COLO829 (cell line): ENCODE measurements at places on chromosomes 3 and 15.
A peak's percentile ranks its signal among the peaks of the same experiment; 100 is the strongest.

DNA sequence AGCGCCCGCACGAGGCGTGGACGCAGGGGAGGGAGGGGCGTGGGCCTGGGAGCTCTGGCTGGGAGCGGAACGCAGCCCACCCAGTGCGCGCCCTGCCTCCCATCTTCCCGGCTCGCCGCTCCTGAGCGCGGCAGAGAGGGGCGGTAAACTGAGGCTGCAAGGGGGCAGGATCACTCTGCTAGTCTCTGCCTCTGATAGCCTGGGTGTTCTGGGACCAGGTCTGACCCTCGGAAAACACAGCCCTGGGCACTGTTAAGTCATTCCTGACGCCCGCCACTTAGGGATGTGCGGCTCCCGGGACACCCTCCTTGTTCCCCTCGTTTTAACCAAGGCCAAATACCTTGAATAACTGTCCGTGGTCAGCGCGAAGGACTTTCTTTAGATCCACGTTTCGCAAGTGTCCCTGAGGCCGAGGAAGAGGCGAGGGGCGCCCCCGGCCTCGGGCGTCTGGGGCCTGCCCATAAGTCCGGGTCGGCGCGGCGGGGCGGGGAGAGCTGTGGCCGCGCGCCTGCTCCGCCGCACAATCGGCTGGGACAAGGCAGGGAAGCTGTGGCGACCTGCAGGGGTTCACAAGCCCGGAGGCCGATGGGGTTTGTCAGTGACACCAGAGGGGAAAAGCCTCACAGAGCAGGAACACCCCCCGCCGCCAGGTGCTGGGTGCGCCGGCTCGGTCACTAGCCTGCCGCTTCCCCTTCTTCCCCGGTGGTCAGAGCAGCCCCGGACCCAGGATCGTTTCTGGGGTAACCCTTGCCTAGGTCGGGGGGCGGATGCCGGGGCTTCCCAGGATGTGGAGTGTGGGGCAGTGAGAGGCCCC, 1.5 kb downstream of the ITPKA start:
- DNase-seq, result no peak

DNA sequence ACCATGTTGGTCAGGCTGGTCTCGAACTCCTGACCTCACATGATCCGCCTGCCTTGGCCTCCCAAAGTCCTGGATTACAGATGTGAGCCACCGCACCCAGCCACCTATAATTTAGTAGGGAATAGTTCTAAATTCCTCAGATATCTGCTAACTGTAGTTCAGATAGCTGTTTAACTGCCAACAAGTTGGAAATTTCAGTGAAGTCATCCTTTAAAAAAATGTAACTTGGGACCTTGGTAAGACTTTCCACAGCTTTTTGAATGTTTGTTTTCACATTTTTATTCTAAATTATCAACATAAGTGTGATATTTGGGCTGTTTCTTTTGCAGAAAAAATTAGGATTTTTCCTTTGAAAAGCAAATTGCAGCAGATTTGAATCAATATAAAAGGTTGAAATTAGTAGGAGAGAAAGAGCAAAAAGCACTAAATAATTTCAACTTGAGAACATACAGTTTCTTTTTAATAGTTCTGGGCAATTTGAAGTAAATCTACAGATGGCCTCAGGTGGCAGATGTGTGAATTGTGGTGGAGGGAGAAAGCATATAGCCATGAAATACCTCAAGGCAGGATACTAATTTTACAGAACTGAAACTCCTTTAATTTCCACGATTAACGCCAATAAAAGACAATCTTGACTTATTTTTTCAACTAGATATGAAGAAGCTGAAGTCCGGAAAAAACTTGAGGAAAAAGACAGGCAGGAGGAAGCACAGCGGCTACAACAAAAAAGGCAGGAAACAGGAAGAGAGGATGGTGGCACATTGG, 34.3 kb downstream of the USP8 start:
- DNase-seq, result no peak

DNA sequence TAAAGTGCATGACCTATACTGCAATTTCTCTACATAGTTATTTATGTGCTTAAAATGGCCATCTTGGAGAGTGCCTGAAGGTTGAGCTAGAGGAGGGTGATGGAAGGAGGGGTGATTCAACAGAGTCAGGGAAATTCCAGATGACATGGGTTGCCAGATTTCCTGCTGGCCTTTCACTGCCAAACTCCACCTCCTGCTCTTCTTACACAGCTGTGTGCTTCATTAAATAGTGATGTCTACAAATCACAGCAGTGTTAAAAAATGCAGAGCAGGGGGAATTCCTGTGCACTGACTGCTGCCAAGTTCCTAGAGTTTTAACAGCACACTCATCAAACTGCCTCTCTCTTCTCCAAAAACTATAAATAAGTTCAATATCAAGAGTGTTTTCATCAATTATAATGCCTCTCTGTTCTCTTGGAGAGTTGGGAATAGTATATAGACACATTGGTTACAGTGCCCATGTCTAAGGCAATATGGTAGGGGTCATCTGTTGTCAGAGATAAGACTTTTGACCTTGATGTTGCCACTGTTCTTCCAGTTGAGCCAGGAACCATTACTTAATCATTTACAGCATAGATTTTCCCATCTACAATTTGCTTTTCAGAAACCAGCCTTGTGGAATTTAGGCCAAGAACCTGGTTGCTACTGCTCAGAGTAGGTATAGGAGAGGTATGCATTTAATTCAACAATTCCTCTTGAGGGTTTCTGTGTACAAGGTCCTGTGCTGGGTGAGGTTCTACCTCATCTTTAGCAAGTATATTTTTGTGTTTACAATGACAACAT, 79.6 kb downstream of the TP63 start:
- peak; percentile 33 for DNase-seq

DNA sequence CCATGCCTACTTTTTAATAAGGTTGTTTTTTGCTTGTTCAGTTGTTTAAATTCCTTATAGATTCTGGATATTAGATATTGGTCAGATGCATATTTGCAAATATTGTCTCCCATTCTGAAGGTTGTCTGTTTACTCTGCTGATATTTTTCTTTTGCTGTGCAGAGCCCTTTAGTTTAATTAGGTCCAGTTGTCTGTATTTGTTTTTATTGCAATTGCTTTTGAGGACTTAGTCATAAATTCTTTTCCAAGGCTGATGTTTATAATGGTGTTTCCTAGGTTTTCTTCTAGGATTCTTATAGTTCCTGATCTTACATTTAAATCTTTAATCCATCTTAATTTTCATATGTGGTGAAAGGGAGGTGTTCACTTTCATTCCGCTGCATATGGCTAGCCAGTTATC, 77.4 kb downstream of the PTPRG start:
- no peak for DNase-seq

DNA sequence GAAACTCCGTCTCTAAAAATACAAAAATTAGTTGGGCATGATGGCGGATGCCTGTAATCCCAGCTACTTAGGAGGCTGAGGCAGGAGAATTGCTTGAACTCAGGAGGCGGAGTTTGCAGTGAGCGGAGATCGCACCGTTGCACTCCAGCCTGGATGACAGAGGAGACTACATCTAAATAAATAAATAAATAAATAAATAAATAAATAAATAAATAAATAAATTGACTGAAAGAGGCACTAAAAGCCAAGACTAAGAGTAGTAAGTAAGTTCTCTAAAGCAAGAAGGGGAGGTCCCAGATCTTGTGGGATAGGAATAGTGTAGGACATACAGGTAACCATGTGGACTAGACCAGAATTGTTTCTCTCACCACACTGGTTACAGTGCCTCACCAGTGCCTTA, 40.0 kb downstream of the TLNRD1 start:
- DNase-seq, result no peak

GRCh38 chr3:118199044-118199443, 835.6 kb downstream of the IGSF11 start:
- no peak for DNase-seq

GRCh38 chr3:119469418-119470189, 841 bp downstream of the POGLUT1 start:
- no peak for DNase-seq

GRCh38 chr15:70096215-70097062, 1.3 kb downstream of the TLE3 start:
- no peak for DNase-seq

GRCh38 chr15:70109978-70110377, 12.3 kb upstream of the TLE3 start:
- DNase-seq, result no peak

GRCh38 chr15:69686626-69687025, 234.0 kb downstream of the RPLP1 start:
- DNase-seq, result no peak

- DNase-seq, result no peak
These were observed 279.7 kb upstream of the GOLGA6L4 start for GRCh38 chr15:83955806-83956265.

DNA sequence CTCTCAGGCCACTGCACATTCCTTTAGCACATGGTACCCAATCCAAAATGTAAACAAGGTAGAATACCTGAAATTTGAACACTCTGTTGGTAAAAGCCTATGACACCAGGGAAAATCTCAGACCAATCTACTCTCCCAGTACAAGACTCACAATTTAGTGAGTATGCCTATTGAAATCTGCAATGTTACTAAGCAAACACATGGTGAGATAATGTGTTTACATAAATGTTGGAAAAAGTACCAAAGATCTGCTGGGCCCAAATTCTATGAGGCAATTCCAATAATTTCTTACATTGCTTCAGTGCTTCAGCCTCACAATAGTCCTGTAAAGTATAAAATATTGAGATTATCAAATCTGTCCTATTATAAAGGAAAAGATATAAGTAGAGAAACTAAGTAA, 536.1 kb downstream of the PYDC2 start:
- no peak for DNase-seq

DNA sequence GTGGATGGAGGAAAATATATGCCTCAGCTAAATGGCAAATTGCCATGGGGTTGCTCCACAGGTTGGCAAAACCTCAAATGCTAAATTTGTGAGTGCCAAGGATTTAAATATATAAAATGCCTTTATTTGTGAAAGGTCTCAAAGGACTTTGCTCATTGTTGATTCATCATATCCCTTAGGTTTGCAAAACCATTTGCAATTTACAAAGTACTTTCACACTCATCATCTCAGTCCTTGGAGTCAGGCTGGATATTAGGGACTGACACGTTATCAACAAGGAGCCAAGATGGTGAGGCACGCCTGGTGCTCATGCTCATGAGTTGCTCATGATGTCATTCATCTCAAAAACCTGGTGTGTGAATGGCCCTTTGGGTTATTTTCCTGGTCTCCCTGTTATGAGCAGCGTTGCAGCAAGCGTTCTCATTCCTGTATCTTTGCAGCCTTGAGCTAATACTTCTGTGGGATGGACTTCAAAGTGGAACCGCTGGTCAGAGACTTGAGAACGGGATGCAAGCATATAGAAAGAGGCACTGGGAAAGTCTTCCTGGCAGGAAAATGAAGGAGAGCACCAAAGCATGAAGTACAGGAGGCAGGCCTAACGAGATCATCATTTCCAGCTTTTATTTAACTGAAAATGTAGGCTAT, 66.0 kb downstream of the MYO1E start:
- DNase-seq, result no peak

DNA sequence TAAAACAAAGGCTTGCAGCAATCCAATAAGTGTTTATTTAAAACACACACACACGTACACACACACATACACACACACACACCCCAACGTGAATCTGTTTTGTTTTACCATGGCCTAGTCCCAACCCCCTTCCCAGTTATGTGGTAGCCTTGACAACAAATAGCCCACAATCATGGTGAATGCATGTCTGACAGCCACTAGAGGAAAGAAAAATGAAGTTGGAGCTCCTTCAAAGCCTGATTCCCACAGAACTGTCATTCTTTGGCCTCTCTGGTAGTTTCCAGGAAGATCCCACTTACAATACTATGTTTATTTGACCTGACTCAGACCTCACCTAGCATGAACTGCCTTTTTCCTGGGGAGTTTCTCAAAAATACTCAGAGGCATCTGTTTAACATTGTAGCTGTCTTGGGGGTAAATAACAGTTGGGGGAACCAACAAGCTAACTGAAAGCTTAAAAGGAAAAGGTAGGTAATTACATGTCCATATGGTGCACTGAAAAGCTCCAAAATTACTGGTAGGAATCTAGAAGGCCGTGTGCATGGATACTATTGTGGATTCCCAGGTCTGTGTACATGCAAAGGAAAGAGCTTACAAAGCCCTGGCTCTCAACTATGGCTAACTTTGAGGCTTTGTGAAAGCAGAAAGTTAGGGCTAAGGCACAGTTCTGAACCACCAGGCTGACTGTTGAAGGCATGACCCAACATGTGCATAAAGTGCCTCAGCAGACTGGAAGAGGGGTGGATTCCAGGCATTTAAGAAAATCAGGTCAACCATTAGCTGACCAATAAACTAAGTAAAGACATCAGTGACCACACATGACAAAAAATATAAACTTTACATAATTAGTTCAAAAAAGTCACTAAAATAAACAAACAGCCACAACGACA, 65.3 kb downstream of the FAIM start:
- DNase-seq, result peak; percentile 48

GRCh38 chr3:38565339-38566214, 69.4 kb downstream of the EXOG start:
- DNase-seq, result no peak

DNA sequence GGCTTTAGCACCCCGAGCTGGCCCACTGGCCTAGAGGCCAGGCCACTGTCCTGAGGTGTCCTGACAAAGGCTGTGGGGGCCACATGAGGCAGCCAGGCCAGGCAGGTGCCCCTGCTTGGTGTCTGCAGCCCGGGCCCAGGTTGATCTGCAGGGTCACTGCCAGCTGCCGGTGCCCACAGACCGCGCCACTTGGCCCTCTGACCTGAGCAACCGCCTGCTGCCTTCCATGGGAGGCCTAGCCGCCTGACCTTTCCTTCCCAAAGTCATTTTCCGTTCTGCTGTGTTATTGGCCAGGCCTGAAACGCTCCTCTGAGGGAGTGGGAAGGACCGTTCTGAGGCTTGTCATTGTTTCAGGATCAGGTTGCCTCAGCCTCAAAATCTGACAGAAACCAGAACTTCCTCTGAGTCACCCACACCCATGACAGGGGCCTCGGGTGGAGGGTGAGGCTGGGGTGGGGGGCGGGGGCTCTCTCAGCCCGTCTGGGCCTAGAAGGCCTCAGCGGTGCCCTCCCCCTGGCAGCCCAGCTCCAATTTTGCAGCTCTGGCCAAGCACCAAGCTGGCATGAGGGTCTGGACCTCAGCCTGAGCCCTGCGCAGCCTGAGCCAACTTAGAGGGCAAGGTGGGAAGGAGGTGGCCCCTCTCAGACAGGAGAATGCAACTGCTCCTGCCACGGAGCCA, 140.7 kb upstream of the MEF2A start:
- peak; percentile 94 for DNase-seq

DNA sequence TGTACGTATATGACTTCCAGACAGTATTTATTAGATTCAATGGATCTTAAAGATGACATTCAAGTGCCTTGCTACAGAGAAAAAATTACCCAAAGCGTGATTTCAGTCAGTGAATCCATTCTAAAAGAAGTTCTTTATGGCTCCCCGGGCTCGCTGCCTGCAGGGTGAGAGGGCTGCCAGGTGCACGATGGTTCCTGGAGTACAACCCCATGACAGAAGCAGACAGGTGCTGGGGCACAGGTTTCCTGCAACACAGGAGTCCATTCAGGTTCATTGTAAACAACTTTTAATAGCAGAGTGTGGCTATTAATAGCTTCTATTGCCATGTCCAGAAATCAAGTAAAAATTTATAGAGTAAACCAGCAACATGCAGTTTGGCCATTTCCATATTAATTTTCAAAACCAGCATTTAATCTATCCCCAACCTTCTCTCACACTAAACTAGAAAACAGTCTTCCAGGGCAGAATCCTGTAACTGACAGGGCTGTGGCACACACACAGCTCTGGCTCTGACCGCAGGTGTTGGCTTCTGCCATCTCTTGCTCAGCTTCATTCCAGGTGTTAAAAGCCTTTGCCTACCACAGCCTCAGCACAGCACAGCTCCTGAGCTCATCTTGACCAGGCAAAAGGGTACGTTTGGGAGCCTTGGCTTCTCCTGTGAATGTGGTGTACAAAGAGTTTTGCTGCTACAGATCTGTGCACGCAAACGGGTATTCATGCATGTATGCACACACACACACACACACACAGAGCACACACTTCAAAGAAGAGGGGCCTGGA, 185.9 kb downstream of the MEX3B start:
- DNase-seq, result no peak
